CD4-positive, alpha-beta T cell treated with Interleukin-15 for 4 hours (primary cell): ENCODE measurements at places on chromosomes 5 and 9.

DNA sequence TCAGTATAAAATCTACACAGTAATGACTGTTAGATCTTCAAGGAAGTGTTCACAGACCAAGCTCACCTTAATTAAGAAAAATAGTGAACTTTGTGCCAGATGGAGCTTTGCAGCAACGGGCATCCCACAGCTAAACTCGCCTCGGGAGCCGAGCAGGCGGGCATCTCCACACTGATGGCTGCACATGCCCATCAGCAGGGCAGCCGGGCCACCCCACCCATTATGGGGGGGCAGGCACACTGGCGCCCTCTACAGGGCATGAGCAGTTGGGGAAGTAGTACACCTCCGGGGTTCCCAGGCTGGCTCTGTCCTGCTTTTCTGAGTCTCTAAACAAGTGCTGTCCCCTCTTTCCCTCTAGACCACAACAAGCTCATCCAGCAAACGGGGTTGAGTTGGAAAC lies 21.6 kb downstream of the ANKS6 start:
- no peak for DNase-seq

GRCh38 chr5:34804913-34805312 lies 34.1 kb upstream of the TTC23L start:
- no peak for DNase-seq

DNA sequence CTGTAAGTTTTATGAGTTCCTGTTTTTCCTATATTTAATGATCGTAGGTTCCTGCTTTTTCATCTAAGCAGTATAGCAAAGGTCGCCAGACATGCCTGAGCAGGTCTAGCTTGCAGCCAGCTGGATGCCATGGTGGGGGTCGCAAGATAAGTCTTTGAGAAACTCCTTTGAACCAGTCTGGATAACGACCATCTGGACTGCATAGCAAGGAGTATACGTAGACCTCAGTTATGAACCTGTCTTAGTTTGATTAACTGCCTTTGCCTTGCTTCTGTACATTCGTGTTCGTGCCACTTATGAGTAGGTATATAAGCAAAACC lies 8.4 kb upstream of the SPATA31E1 start:
- no peak for DNase-seq

- DNase-seq: no peak
These were observed 105.1 kb downstream of the ADRB2 start for GRCh38 chr5:148931453-148932057.

DNA sequence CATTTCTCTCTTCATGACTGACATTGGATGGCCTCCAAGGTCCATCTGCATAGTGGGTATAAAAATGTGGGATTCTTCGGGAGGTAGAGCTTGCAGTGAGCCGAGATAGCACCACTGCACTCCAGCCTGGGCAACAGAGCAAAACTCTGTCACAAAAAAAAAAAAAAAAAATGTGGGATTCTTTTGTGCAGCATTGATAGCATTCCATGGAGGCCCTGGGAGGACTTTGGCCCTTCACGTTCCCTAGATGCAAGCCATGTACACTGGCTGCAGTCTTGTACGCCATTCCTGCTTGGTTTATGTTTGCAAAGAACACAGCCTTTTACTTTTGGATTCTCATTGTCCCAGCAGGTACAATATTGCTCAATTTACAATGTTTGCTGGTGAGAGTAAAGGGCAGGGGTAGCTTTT lies 157.8 kb downstream of the SLCO4C1 start:
- no peak for DNase-seq

- no peak for DNase-seq
These were observed 49.7 kb downstream of the AHRR start for GRCh38 chr5:370959-371810.

- DNase-seq: no peak
These were observed 9.9 kb downstream of the C9orf40 start for GRCh38 chr9:74942801-74943200.

- DNase-seq: no peak
These were observed 16.6 kb downstream of the ZFP62 start for GRCh38 chr5:180844432-180844831.

DNA sequence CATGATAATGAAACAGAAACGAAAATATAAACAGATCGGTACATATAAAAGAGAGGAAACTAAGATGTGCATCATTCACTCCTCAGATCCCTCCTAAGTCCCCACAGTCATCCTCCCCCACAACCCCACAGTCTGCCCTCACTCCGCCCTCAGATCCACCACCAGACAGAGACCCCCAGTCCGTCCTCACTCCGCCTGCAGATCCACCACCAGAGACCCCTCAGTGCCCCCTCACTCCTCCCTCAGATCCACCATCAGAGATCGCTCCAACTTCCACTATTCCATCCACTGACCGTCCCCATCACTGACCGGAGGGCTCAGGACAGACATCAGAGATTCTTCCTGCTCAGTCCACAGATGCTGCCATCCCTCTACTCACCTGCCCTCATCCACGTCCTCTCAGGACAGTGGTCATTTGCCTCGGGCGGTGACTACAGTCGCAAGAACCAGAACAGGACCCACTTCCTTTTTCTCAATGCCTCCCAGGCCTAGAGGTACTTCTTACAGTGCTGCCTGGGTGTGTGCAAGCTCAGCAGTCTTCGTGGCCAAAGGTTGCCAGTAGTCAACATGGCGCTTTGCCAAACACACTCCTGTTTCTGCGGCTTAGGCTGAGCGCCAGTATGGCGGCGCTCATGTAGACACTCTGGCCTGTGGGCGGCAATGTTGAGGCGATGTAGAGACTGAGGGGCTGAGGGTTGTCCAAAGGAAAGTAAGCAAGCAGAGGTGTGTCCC lies 8.3 kb upstream of the SPATA31C1 start:
- no peak for DNase-seq

GRCh38 chr5:132064140-132064539 lies 3.7 kb downstream of the IL3 start:
- no peak for DNase-seq

- no peak for DNase-seq
These were observed 13.6 kb upstream of the LAMC3 start for GRCh38 chr9:130995086-130996011.

- no peak for DNase-seq
These were observed 25.9 kb downstream of the NKD2 start for GRCh38 chr5:1034421-1034905.

GRCh38 chr9:107588393-107588792 lies 98.8 kb upstream of the KLF4 start:
- no peak for DNase-seq

GRCh38 chr5:169001394-169001793 lies 299.5 kb downstream of the SLIT3 start:
- no peak for DNase-seq

DNA sequence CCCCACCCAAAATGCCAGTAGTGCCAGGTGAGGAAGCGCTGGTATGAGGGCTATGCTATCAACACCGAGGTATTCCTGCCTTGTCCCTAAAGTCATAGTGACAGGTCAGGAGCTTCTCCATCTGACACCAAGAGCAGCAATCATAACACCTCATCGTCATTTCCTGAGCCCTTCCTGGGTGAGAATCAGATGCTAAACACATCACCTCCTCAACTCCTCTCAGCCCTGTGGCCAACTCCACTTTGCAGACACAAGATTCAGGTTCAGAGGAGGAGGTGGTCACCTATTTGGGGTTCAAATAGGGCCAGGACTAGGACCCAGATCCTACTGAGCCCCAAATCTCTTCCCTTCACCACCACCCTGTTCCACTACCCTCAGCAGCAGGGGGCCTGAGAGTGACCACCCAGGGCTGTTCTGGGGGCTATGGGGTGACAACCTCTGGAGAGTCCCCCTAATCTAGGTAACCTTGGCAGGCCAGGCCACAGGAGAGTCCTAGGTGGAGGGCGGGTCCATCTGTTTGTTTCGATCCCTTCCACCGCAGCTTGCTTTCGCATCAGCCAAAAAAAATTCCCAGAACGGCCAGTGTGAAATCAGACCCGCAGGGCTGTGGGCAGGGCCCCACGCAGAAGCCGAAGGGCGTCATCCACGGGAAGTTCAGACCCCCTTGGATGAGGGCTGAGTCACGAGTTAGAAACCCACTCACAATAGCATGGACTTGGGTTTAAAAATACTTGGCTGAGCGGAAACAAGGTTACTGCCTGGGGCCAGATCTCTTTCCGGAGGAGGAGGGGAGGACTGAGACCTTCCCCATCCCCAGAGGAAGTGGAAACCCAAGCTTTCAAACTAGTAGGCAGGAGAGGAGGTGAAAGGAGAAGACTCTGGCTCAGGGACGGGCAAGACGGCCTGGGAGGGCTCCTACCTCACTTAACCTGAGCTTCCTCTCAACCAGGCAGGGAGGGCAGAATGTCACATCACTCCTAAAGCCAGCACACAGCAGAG lies 8.7 kb downstream of the STK10 start:
- peak; percentile 63 for DNase-seq

DNA sequence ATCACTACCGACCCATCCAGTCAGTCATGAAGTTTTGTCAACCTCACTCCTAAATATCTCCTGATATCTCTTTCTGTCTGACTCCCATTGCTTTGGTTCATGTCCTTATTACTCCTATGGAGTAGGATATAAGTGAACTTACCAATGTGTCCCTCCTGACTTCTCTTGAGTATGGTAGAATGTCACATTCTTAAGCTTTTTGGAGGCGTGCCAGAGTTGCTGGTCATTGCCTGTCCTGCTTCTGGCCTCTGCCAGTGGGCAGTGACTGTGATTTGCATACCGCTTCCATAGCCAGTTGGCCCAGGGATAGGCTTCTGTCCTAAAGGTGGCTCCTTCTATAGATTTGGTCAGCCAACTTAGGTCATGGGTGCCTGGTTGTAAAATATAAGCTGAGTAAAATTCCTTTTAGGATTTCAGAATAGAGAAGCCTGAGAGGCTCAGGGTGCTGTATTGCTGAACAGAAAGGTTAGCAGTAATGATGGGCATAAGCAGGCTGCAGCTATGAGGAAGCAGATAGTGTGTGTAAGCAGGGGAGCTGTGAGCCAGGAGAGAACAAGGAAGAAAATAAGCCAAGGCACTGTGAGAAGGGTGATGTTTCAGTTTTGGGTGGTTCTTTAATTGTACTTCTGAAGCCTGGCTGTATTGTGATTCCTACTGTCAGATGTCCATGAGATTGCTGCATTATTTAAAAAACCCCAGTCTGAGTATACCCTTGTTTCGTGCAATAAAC lies 16.1 kb upstream of the MARCHF3 start:
- DNase-seq: no peak

- no peak for DNase-seq
These were observed 18.4 kb downstream of the TLN1 start for GRCh38 chr9:35713578-35713977.

DNA sequence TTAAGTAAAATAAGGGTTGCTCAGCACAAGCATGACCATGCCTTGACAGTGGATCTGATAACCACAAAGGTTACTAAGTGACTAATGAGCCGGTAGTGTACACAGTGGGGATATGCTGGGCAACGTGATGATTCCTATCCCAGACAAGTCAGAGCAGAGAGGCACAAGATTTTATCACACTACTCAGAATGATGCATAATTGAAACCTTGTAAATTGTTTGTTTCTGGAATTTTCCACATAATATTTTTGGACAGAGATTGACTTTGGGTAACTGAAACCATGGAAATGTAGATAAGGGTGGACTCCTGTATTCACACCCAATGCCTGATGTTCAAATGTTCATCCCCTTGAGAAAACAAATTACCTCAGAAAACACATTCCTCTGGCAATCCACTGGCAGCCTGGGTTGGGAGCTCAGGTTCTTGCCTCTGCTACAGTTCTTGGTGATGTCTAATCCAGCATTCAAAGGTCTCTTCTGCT lies 16.2 kb upstream of the ERAP1 start:
- DNase-seq: peak; percentile 53

DNA sequence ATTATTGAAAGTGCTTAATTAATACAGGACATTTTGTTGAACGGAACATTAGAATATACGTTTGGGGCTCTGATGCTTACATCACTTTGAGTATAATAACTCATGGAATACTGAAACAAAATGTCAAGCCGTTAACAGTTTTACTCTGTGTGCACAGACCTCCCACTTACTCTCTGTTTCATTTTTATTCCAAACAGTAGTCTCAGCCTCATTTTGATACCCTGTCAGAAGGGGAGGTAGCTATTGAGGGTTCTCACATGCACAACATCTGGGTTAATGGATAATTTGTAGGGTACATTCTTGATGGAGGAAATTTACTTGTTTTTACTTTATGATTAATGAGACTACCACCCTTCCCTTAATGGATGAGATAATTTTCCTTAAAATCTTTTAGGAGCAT lies 59.0 kb downstream of the SCAMP1 start:
- DNase-seq: no peak

- no peak for DNase-seq
These were observed 88.8 kb upstream of the BRINP1 start for GRCh38 chr9:119458068-119458467.

GRCh38 chr9:72856972-72857623 lies 95.8 kb downstream of the ALDH1A1 start:
- DNase-seq: no peak

- DNase-seq: no peak
These were observed at the start of gene RNF183 for GRCh38 chr9:113302792-113303418. TSS of gene RNF183 (minus strand) at chr9:113303376. CDS start at chr9:113298184, 5,192 bp downstream.

DNA sequence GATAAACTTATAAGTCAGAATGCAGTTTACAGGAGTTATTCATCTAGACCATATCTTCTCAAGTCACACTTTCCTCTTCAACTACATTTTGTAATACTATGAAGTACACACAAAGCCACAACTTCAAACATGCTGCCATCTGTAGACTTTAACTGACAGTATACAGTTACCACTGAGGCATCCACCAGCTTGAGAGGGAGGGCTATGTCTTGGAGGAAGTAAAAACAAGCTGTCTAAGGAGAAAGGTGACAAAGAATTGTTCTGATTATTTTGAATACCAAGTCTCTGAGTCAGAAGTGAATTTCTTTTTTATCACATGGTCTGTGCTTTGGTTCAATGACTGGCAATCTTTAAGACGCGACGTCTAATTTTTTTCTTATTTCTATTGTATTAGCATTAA lies 97.6 kb upstream of the CDH10 start:
- DNase-seq: no peak

DNA sequence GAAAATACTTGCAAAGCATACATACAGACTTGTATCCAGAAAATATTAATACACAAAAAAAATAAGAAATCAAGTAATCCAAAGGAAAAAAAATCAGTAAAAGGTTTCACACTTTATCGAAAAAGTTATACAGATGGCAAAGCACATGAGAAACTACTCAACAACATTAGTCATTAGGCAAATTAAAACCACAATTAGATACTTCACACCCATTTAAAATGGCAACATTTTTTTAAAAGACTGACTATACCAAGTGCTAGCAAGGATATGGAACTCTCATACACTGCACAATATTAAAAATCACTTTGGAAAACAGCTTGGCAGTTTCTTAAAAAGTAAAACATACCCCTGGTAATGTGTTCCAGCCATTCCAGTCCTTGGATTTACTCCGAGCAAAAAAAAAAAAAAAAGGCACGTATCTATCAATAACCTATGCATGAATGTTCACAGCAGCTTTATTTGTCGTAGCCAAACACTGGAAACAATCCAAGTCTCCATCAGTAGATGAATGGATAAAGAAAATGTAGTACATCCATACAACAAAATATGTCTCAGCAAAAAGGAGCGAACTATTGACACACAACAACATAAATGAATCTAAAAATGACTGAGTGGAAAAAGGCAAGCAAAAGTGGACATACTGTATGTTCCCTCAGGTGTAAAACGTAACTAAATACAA lies 66.0 kb downstream of the GNAQ start:
- DNase-seq: no peak

GRCh38 chr9:107210775-107211174 lies 72.3 kb upstream of the RAD23B start:
- no peak for DNase-seq

- DNase-seq: no peak
These were observed at the start of gene FREM1 for GRCh38 chr9:14909961-14910805. TSS of gene FREM1 (minus strand) at chr9:14910428. CDS start at chr9:14868977, 41,451 bp downstream.

- DNase-seq: no peak
These were observed 37.6 kb upstream of the RAI14 start for GRCh38 chr5:34618371-34619065.

GRCh38 chr5:136528481-136529030 lies 163.2 kb upstream of the TRPC7 start:
- DNase-seq: no peak
